ENCODE measurements at places on chromosomes 5 and 9.

GRCh38 chr9:35646153-35646532 is 4.6 kb downstream of the SIT1 start:
- DNase-seq, result no peak

DNA sequence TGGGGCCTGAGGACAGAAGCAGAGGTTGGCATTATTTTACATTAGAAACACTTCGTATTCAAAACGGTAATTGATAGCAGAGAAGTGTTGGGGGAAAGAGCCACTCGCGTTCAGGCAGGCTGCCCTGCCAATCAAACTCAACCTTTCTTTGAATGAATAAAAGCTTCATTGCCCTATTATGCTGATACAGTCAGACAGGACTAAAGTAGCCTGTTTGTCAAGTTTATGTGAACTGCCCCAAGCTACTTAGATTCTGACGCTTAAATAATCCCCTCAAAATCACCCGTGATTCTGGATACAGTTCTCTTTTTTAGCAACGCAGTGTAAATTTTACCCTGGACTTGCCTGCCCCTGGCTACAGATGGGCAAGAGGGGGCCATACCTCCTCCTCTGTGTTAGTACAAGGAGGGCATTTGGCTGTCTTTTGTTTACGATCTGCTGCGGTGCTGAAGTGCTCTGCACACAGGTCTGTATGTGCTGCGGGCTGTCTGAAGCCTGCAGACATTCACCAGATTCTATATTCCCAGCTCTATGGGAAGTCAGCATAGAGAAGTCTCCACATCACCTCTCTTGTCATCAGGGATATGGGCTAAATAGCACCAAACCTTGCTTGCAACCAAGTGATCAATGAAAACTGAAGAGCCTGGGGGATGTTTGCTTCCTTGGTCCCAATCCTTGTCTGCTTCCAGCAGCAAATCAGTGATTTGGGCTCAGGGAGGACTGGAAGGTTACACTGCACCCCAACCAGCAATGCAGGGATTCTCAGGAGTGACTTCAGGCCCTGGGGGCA is 218.4 kb downstream of the EBF1 start:
- no peak for DNase-seq

DNA sequence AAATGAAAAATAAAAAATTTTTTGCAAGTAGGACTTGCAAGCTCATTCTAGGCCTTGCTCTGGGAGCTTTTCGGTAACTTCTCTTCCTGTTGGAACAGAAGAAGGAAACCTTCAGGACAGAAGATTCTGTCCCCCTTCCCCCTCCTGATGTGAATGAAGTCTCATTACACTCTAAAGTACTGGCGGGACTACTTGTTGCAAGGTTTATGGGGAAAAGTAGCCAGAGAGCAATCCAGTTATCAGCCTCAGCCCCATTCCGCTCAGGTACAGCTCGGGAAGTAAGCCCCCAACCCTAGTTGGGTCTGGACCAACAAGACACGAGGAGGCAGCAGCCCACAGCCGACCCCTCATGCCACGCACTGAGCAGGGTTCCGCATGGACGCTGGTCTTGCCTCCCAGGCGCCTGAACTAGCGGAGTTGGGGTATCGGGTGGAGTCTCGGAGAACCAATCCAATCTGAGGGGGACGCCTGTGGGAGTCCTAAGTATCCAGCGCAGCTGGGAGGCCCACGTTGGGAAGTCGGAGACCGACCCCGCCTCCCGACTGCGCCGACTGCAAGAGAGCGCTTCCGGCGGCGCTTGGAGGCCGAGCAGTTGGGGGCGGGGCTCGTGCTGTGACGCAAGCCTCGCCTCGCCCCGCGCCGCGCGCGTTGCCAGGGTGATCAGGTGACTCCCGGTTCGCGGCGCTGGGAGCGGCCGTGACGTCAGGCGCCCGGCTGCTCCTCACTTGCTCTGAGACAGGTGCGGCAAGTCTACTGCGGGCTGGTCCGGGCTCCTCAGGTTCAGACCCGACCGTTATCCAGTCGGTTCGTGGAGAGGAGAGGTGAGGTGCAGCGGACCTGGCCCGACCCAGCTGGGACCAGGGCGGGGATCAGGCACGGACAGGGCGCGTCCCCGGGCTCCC is at the start of gene CYSTM1:
TSS of gene CYSTM1 (plus strand) at position 724 of the 902 bp plus-strand sequence. CDS start 19,278 bp downstream, outside the sequence.
- DNase-seq, result peak; percentile 96

GRCh38 chr9:89879701-89880100 is 274.9 kb downstream of the GADD45G start:
- no peak for DNase-seq

DNA sequence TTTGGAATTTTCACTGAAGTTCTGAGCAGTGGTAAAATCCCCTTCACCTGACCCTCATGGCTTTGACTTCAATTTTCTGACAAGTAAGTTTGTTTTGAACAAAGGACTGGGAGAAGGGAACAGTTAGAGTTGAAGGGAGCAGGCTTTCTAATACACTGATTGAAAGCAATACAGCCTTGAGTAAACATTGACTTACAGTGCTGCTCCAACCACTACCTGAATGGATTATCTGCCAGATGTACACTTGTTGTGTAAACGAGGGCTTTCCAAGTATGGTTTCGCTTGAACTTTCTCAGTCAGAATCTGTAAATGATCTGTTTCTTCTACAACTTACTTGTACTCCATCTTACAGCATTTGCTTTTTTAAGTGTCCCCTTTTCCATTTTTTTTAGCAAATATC is 1414.9 kb upstream of the NUDT12 start:
- DNase-seq, result peak; percentile 54

GRCh38 chr5:37211661-37212060 is 37.5 kb downstream of the CPLANE1 start:
- no peak for DNase-seq

GRCh38 chr5:142972064-142972570 is 201.9 kb downstream of the ARHGAP26 start:
- DNase-seq, result no peak

DNA sequence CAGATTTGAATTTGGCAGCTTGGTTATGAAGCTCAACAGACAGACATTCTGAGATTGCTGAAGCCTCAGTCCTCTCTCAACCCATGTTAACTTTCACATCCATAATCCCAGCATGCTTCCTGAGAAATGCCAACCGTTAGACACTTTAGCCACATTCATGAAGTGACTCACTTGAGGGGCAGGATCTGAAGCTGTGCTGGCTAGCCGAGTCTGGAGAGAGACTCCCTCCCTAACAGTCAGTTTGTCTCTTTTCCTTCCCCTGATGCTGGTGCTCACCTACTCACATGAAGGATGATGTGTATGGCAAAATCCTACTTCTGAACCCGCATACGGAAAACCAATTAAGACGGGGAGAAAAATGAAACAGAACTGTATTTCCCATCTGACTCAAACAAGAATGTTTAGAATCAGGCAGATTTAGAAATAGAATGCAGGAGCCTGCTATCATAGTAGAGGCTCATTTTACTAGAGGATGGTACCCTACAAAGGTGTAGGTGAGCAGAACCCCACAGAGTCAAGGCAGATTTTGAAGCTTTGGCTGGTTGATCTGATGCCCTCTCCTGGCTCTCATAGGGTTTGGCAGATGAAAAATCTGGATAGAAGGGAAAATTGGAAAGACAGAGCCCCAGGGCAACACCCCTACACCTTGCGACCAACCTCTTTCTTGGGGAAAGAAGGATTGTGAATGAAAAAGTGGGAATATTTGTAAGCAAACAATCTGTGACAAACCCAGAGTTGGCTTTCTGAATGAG is 150.9 kb upstream of the LHFPL2 start:
- no peak for DNase-seq

GRCh38 chr5:69224520-69224919 is 10.2 kb upstream of the CDK7 start:
- DNase-seq, result no peak

- DNase-seq, result no peak
These were observed 94.1 kb downstream of the JMY start for GRCh38 chr5:79330071-79330470.

- no peak for DNase-seq
These were observed 98.6 kb downstream of the SLC1A3 start for GRCh38 chr5:36705055-36705454.

DNA sequence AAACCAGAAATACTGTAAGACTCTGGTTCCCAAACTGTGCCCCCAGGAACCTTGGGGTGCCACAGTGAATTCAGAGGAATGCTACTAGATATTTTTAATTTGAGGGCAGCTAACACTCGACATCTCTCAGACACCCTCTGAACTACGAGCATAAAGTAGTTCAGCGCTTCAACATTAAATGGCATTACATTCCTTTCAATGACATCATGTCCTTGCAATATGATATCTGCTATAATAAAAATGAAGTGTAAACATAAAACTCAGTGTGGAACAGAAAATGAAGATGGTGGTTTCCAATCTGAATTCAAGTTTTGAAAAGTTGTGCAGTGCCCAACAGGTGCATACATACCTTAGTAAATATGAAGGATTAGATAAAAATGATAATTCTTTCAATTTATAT is 116.1 kb downstream of the LPAR1 start:
- DNase-seq, result no peak

DNA sequence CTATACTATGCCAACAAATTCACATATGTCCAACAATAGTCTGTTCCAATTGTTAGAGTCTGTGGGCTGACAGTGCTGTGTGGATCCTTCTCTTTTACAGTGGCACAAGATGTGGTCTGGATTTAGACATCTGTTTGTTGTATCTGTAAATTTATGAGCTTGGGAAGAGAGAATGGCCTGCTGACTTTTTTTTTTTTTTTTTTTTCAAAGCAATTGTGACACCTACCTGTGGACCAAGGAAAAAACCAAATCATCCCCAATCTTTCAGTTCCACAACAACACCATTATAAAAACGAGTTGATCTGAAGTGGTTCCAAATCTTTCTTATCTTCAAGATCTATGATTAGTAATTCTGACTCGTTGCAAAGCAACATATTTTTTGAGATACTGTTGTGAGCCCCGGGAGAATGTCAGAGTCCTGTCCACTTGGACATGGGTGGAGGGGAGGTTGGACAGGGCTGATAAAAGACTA is 4.9 kb downstream of the IRX2 start:
- DNase-seq, result no peak

- no peak for DNase-seq
These were observed 159.5 kb downstream of the RAPGEF6 start for GRCh38 chr5:131475541-131475941.

DNA sequence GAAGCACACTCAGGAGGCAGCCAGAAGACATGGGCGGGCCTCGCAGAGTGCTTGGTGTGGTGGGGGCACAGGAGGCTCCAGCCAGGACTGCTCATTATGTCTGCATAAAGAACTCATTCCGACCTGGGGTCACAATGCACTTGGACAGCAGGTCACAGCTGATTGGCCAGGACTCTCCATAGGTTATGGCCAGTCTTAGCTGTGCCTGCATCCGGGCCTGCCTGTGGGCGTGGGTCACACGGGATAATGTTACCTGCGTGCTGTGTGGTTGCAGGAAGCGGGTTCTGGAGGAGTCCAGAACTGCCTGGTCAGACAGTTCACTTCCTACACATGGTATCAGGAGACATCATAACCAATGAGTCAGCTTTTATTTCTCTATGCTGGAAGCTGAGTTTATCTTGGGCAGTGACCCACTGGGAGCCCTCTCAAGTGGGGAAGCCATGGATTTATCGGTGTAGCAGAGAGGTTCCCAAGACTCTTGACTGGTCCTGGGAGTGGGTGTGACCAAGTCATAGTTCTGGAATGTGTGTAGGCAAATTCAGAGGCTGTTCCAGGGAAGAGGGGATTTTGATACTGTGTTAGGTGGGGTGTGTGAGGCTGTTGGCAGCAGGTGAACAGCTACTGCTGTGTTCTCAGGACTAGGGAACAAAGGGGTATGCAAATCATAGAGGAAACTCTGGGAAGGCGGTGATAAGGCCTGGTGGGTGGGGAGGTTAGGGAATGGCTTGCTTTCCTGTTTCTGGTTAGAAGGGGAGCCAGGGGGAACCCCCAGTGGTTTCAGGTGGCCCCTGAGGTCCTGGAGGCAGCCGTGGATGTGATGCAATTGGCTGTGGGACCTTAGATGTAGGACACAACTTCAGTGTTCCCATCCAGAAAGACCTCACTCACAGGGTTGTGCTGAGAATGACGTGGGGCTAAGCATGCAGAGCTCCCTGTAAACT is 51.3 kb downstream of the ARHGEF37 start:
- DNase-seq, result no peak

GRCh38 chr9:125626187-125626586 is 80.8 kb downstream of the MAPKAP1 start:
- DNase-seq, result no peak

DNA sequence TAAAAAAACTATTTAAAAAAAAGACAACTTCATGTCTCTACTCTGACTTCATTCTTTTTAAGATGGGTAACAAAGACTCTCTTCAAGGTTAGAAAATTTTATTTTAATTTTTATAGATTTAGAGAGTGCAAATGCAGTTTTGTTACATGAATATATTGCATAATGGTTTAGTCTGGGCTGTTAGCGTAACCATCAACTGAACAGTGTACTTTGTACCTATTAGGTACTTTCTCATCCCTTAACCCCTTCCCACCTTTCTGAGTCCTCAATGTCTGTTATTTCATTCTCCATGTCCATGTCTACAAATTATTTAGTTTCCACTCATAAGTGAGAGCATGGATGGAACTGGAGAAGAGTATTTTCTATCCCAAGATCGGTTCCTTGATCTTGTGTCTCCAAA is 16.8 kb downstream of the TLR4 start:
- DNase-seq, result no peak

GRCh38 chr9:8613346-8613825 is 813.8 kb upstream of the DMAC1 start:
- DNase-seq, result no peak

- DNase-seq, result no peak
These were observed 227.6 kb downstream of the SAXO1 start for GRCh38 chr9:18805386-18805785.

- DNase-seq, result no peak
These were observed 33.4 kb upstream of the TENT2 start for GRCh38 chr5:79578876-79579275.

GRCh38 chr5:42591015-42591414 is 165.6 kb upstream of the CCDC152 start:
- DNase-seq, result no peak

GRCh38 chr5:170338291-170338690 is 40.7 kb upstream of the LCP2 start:
- DNase-seq, result no peak
